Naive thymus-derived CD8-positive, alpha-beta T cell (primary cell): ENCODE measurements at places on chromosomes 13 and 19.

- DNase-seq: no peak
Observed at GRCh38 chr19:56547535-56547934, 8.8 kb downstream of the ZFP28 start.

DNA sequence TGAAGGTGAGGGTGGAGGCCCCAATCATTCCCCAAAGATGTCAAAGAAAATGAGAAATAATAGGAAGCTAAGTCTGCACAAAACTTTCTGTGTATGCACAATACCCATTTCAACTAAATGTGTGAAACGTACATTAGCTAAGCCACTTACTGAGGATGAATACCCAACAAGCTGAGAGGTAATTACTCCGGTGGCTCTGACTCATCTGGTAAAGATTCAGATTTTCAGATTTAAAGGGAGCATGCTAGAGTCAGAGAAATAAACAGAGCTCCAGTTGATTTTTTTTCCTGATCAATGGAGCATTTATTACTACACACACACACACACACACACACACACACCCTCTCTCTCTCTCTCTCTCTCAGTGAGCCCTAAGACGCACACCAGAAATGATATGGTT is 194.8 kb upstream of the ARGLU1 start:
- no peak for DNase-seq

DNA sequence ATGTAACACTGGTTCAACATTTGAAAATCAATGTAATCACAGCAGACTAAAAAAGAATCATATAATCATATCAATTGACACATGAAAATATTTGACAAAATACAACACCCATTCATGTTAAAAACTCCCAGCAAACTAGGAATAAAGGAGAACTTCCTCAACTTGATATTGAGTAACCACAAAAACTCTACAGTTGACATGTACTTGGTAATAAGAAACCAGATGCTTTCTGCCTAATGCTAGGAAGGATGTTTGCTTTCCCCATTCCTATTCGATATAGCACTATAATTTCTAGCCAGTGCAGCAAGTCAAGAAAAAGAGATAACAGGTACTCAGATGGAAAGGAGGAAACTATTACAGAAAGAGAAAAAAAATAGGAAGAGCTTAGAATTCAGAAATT is 26.9 kb downstream of the UFM1 start:
- DNase-seq: no peak

DNA sequence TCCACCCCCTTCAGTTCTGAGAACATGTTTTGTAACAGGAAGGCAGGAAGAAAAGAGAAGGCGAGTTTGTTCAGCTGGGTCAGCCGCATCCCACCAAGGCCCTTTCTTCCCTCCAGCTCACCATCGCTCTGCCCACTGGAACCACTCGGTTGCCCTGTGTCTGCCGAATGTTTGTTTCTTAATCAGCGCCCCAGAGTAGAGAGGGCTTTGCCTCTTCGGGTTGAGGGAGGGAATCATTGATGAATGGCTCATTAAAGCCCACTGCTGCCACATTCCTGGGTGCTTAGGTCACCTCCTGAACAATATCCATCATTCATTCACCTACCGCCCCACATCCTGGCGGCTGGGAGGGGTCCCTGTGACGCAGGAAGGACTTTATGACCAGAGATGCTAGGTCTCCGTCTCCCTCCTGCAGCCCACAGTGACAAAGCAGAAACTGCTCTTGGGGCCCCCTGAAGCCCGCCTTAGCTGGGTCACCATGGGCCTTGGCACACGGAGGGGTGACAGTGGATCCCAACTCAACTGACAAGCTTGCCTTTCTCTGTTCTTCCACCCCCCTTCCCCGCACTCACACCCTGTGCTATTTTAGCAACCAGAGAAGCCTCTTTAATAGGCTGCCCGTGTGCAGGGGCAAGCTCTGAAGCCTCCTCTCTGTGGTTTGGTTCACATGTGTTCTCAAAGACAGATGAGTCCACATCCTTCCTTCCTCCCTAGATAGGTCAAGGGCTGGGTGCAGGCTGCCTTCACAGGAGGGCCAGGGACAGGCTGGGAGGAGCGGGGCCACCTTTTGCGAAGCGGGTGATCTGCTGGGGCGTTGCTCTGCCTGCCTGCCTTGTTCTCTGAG is 46.2 kb downstream of the ACTN4 start:
- no peak for DNase-seq

- DNase-seq: no peak
Observed at GRCh38 chr13:71214821-71215220, 652.2 kb downstream of the DACH1 start.

- DNase-seq: no peak
Observed at GRCh38 chr13:46556418-46556779, 3.4 kb downstream of the LRCH1 start.

GRCh38 chr19:28929006-28929405 is 283.9 kb downstream of the UQCRFS1 start:
- DNase-seq: no peak

GRCh38 chr13:24893863-24894262 is 129.9 kb downstream of the RNF17 start:
- DNase-seq: no peak

DNA sequence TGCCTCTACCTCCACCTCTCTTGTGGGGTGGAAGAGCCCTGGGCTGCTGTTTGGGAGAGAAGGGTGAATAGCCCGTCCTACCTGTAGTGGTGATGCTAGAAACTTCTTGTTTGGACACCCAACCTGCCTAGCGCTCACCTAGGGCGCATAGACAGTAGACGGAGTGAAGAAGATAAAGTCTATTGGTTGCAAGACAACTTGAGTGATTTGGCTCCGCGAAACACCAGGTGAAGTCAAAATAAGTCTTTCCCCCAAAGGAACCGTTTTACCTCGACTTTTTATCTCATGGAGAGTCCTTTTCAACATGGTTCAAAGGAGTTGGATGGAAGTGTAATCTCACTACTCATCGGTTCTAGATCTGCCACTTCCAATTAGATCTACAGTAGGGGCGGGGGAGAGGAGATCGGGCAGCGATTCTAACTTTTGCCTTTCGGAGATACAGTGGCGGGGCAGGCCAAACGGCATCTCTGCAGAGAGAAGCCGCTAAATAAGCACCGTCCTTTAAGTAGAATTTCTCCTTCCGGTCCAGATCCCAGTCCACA is 694 bp upstream of the ZIC5 start:
- no peak for DNase-seq

DNA sequence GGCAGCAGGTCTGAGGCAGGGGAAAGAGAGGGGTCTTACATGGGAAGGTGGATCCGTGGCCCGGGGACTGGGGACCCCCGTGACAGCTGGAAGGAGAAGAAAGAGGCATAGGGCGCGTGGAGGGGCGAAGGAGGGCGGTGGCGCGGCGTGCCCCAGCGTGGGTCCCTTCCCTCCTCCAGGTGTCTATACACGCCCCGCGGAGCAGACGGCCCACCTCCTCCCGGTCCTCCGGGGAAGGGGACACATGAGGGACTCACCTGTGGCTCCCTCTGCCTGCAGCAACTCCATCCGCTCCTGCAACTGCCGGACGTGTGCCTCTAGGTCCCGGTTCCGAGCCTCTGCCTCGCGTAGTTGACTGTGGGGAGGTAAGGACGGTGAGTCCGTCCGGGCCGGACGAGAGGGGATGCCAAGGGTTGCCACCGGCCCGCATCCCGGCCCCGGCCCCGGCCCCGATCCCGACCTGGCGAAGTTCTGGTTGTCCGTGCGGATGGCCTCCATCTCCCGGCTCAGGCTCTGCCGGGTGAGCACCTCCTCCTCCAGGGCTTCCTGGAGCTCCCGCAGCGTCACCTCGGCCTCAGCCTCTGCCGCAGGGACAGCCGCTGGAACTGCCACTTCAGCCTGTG is 2.4 kb upstream of the SIX5 start:
- DNase-seq: no peak

- no peak for DNase-seq
Observed at GRCh38 chr13:23770428-23770827, 118.8 kb downstream of the MIPEP start.

DNA sequence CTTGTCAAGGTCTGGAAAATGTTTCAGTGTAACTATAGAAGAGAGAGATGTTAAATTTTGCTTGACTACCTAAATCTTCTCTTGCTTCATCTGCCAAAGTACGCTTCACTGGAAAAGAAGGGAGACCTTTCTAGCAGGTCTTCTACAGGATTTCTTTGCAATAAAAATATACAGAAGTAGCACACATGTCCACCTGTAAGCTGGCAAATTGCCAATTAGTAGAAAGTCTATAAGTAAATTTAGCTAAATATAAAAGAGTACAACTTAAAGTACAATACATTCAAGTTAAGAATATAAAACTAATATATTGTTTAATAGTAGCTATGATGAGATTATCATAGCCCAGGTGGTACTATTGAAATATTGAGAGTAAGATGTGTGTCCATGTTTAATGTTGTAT is 128.5 kb upstream of the EDNRB start:
- no peak for DNase-seq

- no peak for DNase-seq
Observed at GRCh38 chr19:6654347-6655310, 15.3 kb downstream of the TNFSF14 start.

DNA sequence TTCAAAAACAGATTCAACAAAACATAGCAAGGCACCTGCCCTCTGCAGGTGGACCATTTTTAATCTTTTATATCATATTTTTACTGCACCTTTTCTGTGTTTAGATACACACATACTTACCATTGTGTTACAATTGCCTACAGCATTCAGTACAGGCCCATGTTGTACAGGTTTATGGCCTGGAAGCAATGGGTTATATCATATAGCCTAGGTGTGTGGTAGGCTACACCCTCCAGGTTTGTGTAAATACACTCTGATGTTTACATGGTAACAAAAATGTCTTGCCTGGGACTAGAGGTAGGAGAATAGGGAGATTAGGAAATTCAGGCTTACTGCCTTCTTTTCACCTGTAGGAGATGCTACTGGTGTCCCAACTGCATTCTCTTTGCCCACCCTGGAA is 8.2 kb upstream of the UBAC2 start:
- no peak for DNase-seq

DNA sequence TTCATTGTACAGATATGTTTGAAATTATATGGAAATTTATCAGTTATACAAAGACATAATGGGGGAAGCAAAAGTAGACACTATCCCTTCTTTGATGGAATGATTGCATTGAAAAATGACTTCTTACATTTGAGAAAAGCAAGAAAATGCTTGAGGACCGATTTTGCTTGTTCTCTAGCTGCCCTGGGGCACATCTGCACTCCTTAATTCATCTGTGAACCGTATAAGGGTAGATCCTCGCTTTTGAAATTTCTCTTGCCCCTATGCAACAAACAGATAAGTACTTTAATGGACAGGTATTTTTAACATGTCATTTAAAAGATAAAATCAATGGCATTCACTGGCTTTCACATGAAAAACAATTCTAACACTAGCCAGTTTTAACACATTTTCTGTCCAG is 13.5 kb upstream of the MLNR start:
- DNase-seq: no peak

DNA sequence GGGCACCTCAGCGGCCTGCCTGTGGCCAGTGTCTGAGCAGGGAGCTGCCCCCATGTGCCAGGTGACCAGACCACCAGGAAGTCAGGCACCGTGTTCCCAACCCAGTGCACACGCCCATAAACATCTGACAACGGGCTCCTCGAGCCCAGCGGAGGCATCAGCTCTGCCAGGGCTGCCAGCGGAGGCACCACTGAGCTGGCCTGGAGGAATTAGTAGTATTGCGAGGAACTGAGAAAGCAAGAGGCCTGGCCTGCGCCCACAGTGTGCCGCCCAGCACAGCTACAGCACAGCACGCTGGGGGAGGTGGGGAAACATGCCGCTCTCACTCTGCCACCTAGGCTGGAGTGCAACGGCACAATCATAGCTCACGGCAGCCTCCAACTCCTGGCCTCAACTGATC is 44.6 kb downstream of the ANKRD27 start:
- no peak for DNase-seq

- DNase-seq: no peak
Observed at GRCh38 chr19:43620061-43621001, 902 bp upstream of the ZNF428 start.

- DNase-seq: no peak
Observed at GRCh38 chr19:14004619-14005348, 1.3 kb downstream of the RFX1 start.

DNA sequence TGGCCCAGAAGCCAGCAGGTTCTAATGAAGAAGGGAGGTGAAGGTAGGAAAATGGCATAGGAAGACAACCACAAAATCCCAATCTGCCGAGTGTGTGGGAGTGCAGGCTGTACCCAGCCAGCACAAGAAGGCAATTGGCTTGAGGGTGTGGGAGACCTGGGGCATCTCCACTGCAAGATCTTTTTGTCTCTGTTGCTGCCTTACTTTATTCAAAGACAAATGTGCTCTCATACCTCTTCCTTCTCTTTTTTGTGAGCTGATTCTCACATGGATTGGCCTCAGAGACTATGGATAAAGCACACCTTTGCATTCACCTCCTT is 183.6 kb downstream of the ZNF536 start:
- DNase-seq: no peak

DNA sequence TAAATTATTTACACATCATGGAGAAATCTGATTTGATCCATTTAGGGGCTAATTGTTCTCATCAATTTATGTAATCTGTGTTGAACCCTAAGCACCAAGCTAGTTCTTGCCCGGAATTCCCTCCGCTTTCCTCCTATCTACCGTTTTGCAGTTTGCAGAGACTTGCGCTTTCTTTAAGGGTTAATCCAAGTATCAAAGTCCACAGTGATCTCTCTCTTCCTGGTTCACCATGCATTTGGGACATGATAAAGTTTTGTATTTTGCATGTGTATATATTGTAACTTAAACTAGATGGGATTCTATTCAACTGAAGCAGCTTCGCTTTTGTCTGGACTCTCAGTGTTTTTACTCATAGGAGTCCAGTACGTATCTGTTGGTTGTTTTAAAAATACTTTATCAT is 13.8 kb upstream of the KLF5 start:
- no peak for DNase-seq

DNA sequence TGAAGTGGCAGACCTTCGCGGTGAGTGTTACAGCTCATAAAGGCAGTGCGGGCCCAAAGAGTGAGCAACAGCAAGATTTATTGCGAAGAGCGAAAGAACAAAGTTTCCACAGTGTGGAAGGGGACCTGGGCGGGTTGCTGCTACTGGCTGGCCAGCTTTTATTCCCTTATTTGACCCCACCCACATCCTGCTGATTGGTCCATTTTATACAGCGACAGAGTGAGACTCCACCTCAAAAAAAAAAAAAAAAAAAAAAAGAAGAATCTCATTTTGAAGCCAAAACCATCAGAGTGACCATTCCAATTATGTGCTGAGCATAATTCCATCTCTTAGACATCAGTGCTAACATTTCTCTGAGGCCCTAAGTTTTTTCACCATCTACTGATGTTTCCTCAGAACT is 1.9 kb upstream of the ZNF552 start:
- DNase-seq: no peak
